ENCODE measurements at places on chromosomes 4 and X.

GRCh38 chr4:62399242-62399641, 1199.1 kb downstream of the ADGRL3 start:
- peak; percentile 24 for DNase-seq

DNA sequence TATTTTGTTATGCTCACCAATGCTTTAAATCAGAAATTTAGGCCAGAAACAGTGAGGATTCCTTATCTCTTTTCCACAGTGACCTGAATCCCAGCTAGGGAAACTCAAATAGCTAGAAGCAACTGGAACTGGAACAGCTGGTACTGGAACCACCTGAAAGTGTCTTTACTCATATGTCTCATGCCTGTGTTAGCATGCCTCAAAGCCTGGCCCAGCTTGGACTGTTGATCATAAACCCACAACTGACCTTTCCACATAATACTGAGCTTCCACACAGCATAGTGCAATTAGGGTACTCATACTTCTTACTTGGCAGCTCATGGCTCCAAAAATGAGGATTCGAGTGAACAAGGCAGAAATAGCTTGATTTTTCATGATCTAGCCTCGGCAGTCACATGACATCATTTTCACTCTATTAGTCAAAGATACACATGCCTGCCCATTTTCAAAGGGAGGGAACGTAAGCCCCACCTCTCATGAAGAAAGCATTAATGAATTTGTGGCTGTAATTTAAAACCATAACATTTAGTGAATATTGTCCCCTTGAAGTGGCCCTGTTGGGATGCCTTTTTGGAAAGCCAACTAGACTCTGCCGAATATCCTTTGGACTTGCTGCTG, 80.8 kb upstream of the ACSL1 start:
- DNase-seq = no peak

DNA sequence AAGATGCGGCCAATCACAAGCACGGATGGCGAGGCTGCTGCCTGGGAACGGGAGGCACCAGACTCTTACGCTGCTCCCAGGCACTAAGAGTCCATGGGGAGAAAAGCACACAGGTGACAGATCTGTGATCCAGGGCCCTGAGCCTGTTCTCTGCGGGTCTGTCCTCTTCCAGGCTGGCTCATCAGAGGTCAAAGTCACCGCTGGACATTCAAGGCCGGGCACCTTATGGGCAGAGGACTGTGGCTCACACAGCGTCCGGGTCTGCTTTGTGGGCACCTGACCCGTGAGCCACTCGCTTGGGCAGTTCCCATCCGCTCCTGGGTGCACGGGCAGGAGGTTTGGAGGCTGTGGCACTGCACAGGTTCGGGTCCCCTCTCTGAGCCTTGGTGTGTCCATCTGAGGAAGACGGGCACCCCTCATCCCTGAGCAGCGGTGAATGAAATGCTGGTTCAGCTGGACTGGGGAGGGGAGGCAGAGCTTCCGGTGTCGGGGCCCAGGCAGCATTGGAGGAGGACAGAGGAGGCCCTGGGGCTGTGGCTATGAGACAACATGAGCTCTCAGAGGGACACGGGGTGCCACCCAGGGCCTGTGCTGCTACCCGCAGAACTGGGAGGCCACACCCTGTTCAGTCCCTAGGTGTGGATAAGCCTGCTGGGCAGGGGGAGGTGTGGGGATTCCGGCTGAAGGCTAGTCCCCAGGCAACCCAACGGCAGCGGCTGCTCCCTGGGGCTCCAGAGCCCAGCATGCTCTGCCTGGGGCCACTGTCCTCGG, 61.2 kb upstream of the AFAP1 start:
- DNase-seq = no peak

DNA sequence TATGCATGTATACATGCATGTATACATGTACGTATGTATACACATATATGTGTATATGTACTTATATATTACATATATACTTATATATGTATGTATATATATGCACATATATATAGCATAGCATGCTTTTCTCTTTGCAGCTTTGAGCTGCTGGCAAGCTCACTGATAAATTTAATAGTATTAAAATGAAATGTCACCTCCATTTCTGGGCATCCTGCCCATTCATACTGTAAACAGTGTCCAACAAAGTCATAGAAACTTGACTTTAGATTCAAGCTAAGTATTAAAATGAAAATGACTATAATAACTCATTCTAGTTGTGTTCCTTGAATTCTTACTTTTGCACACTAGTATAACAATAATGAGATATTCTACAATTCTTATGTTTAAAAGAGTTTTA, 163.7 kb downstream of the CFAP47 start:
- no peak for DNase-seq

GRCh38 chr4:146029147-146029546, 90.5 kb upstream of the ZNF827 start:
- DNase-seq = no peak

DNA sequence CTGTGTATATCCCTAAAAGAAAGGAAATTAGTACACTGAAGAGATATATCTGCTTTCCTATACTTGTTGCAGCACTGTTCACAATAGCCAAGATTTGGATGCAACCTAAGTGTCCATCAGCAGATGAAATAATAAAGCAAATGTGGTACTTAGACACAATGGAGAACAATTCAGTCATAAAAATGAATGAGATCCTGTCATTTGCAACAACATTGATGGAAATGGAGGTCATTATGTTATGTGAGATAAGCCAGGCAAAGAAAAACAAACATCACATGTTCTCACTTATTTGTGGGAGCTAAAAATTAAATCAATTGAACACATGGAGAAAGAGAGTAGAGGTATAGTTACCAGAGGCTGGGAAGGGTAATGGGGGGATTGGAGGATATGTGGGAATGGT, 611.9 kb downstream of the STPG2 start:
- DNase-seq = no peak

DNA sequence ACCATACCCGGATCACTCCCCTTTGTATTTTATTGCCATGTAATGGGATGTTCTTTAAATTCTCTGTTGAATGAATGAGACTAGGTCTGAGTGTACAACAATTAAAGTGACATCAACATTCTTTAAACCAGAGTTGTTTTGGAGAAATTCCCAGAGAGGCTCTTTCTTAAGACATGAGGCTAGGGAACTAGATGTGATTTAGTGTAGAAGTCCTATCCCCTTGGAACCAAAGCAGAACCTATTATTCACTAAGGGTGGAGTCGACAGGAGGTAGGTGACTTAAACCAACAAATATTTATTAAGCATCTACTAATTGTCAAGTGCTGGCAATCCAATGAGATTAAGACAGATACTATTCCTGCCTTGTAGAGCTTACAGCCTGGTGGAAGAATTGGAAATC, 1.7 kb downstream of the EIF1AX start:
- no peak for DNase-seq

- no peak for DNase-seq
Observed at GRCh38 chr4:78624048-78624447, 72.5 kb downstream of the ANXA3 start.

DNA sequence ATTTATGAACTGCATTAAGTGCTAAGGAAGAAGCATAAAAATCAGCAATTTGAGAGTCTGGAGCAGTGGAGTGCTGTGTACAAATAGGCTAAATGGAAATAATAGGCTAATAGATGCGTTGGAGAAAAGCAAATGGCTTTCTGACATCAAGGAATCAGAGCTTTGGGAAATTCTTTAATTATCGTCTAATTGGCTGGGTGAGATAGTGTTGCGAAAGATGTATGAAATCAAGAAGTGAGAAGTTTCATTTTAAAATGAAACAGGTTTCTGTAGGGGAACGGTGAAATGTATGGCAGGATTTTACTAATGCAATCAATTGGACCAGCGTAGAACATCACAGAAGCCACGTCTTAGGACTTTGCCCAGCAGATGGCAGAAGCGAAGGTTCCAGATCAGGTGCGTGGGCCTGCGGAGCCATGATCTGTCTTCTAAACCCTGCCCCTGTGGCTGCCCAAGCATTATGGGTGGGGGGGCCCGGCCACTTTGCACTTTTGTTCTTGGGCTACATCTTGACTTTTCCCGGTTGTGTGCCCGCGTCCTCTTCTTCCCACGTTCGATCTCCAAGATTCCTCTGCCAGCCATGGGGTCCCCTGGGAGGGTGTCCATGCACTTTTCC, 118.5 kb upstream of the SHISA3 start:
- DNase-seq = no peak

DNA sequence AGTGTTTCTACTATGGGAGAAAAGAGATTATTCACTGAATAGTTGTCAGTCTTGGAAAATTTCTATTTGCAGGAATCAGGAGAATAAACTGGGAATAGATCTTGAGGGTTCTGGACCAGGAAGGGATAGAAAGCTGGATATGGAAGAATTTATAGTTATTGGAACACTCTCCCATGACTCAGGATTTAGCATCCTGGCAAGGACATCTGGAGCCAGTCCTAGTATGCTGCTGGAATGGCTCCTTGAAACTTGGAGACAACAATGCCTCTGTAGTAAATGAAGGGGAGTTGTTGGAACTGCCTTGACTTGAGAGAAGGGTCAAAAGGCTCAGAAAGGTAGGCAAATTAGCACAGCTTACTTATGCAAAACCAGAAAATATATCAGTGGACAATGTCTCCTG, 23.5 kb upstream of the THOC2 start:
- DNase-seq = no peak

GRCh38 chrX:10143071-10143983, 13.4 kb upstream of the CLCN4 start:
- no peak for DNase-seq

DNA sequence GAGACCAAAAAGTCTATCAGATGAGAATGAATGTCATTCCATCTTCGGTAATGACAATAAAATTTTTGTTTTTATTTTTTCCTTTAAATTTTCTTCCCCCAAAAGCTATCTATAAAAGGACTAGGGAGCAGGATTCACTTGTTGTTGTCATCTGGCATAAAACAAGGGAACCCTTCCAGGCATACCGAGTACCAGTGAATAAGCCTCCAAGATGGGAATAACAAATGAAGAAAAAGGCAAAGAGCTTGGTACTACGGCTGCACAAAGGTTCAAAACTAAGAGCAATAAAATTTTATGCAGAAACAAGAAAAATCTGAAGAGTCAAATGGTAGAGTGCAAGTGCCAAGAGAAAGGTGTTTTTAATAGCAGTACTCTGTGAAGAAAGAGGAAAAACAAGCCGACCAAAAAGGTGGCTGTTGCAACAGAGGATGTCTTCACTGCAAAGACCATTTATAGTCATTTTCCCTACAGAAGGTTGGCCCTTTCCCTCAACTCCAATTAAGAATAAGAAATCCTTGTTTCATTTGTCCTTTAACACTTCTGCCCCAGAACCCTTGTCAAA, 25.8 kb downstream of the PPP3CA start:
- DNase-seq = no peak

DNA sequence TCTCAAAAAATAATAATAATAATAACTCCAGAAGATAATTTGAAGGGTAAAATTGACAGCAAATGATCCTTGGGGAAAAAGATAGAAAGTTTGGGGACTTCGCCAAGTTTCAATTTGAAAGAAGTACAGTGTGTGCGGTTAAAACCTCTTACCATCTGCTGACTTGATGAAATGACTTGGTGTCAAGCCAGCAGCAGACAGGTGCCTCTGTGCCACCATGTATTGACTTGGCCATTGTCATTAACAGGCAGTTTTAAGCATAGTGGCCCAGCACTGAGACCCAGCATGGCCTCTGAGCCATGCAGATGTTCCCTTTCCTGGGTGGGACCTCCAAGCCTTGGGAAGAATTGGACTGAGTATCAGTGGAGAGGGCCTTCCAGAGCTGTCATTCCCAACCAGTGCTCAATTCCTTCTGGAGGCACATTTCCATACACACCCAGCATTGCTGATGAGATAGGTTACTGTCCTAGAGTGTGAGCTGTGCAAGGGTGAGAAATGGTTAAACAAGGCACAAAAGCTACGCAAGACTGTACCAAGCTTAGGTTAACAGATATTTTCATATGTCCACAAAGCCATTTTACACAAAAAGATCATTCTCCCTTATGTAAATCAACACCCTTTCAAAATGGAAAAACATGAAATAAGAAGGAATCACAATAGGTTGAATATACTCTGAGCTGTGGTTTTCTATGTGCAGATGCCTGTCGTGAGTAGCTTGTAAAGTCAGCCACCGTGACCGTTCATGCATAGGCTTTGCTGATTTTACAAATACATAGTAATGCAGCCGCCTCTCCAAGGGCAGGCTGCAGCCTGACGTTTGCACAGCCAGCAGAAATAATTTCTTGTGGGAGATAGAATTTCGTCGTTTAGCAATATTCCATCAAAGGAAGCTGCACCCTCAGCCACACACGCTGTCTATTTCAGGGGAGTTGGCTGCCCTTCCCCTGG, 59.4 kb upstream of the FBXW7 start:
- no peak for DNase-seq

DNA sequence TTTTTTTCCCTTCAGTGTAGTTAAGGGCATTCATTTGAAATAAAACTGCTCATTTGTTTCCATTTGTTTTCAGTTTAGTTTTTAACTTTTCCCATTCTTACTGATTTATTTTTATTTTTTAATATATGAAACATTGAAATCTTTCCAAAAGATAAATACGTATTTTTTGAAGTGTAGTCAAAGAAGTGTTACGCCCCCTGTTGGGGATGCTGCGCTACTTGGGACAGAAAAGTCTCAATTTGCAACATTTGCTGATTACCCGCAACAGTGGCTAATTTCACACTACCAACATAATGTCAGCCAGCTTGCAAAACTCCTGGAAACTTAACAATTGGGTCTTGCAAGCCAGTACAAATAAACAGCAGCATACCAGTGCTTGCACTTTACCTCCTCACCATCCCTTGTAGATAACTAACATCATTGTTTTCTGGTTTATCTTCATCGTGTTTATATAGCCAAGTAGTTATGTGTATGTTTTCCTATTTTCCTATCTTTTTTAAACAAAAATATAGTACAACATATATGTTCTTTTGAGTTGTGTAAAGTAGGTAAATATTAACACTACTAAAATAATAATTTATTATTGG, 158.6 kb downstream of the STPG2 start:
- DNase-seq = no peak

DNA sequence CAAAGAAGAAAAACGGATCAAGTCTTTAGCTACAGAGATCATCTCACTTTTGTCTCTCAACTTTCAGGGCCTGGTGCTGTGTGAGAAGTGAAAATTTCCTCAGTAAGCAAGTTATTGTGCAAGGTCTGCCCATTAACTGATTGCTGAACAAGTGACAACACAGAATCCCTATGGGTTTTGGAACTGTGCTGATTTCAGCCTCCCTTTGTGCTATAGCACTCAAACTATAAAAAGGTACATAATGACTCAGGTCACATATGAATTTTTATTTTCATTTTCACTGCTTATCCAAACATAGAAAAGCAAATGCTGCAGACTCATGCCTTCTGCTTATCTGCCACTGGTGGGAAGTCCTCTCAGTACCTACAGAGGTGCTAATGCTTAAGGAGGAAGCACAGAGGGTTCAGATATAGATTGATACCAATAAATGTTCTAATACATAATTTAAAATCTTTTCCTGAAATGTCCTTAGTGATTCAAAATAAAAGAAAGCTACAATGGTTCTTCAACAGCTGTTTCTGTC, 576.2 kb upstream of the CT83 start:
- DNase-seq = no peak

All from common myeloid progenitor, CD34-positive (primary cell).